Hepatocyte (in vitro differentiated cells): ENCODE measurements at places on chromosomes 2 and 18.

DNA sequence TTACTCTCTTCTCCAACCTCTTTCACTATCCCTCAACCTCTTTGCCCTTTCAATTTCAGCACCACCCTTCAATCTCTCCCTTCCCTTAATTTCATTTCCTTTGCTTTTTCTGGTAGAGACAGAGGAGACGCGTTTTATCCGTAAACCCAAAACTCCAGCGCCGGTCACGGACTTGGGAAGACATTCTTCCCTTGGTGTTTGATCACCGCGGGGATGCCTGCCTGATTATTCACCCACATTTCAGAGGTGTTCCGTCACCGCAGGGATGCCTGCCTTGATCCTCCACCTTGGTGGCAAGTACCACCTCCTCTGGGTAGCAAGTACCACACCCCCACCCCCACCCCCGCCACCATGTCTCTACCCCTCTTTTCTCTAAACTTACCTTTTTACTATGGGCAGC, 669.4 kb upstream of the PKDCC start:
- DNase-seq: no peak

- peak; percentile 18 for DNase-seq
These were observed 56.1 kb downstream of the FARP2 start for GRCh38 chr2:241412144-241412543.

- no peak for DNase-seq
These were observed 50.6 kb upstream of the GPC1 start for GRCh38 chr2:240384711-240385450.

- no peak for DNase-seq
These were observed 723 bp upstream of the SLC30A3 start for GRCh38 chr2:27263287-27264252.

DNA sequence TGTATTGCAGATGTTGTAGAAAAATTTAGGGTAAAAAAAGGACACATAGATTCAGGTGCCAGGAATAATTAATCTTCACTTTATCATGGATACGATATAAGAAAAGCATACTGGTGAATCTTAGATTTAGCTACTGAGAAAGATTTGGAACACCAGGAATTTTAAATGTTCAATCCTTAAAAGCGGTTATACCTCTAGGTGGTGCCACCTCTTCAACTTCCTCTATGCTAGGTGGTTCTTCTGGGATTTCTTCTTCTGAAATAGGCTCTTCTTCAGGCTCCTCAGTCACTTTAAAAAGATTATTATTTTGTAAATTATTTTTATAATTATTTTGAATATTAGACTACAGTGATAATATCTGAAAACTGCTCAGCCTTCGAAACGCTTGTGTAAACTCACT, 133.1 kb downstream of the TTN start:
- DNase-seq: no peak

DNA sequence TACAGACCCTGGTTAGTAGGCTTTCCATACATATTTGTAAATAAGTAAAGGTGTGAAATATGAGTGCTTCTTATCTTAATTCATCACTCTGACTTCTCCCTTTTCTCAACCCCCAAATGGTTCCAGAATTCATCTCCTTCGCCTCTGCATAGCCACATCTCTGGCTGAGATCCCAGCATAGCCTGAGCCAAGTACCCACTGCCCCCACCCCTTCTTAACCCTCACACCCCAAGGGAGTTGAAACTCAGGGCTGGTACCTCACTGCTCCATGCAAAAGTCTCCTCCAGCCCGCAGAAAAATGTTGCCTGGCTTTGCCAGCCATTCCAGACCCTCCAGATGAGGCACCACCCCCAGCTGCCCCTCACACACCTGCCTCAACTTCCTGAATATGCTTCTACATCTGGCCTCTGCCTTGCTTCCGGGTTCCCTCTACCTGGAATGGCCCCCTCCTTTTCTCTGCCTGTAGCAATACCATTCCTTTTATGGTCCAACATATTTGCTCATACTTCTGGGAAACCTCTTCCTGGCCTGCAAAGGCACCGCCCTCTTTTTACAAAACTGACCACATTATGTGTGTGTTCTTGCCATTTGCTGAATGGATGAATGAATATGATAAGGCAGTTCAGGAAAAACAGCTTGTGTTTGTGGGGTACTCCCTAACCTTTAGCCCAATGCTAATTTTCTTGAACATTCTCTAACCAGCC, 112.8 kb downstream of the CELF4 start:
- peak; percentile 71 for DNase-seq

DNA sequence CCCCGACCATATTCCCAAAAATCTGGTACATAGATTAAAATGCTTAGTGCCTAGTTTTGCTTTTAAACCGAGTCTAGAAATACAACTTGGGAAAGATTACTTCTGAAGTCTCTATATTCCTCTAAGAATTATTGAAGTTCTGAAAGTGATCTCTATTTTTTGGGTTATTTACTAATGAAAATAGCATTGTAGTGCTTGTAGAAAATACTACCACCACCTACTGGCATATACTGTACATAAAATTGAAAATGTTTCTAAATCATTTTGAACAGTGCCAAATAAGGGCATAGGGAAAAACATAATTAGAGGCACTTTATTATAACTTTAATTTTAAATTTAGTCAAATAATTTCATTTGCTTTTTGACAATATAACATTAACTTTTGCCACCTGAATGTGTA, 1399.6 kb upstream of the ZEB2 start:
- no peak for DNase-seq

GRCh38 chr2:241816431-241817121, 7.6 kb downstream of the NEU4 start:
- no peak for DNase-seq

GRCh38 chr2:12456293-12457106, 260.2 kb upstream of the TRIB2 start:
- peak; percentile 89 for DNase-seq

GRCh38 chr2:70418514-70418913, 116.6 kb upstream of the FAM136A start:
- DNase-seq: no peak

GRCh38 chr18:35283923-35284794, 5.9 kb downstream of the ZSCAN30 start:
- no peak for DNase-seq

GRCh38 chr2:216860426-216861137, 718 bp upstream of the TNP1 start:
- no peak for DNase-seq

DNA sequence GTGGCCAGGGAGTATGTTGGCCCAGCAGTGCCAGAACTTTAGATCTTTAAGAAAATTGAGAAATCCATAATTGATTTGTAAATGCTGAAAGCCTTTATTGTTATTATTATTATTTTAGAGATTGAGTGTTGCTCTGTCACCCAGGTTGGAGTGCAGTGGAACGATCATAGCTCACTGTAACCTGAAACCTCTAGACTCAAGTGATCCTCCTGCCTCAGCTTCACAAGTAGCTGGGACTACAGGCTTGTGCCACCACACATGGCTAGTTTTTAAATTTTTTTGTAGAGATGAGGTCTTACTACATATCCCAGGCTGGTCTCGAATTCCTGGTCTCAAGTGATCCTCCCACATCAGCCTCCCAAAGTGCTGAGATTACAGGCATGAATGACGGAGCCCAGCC, 143.2 kb upstream of the CCDC68 start:
- no peak for DNase-seq

DNA sequence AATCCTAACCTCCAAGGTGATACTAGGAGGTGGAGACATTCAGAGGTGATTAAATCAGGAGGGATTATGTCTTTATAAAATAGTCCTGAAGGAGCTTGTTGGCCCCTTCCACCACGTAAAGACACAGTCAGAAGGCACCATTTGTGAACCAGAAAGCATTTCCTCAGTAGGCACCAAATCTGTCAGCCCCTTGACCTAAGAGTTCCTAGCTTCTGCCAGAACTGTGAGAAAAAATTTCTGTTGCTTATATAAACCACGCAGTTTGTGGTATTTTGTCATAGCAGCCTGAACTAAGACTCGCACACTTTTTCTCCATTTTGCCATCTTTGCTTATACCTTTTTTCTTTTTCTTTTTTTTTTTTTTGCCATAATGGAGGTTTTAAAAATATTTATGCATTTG, 18.6 kb upstream of the NARS1 start:
- DNase-seq: no peak

DNA sequence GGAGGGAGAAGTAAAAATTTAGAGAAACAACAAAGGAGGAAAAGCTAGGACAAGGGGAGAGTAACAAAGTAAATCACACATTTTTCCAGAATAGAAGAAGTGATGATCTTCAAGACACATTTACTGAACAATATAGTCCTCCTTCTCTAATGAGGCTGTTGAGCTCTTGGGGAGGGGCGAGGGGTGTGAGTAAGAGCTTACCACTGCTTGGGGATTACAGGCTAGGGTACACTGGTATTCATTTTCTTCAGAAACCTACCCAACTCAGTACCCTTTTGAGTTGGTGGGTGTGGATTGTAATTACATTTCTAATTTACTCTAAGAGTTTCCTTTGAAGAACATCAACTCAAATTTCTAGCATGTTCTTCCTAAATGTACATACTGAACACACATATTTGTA, 157.7 kb upstream of the ZFP36L2 start:
- DNase-seq: no peak

GRCh38 chr2:47777277-47777937, 5.5 kb upstream of the MSH6 start:
- peak; percentile 24 for DNase-seq

- peak; percentile 41 for DNase-seq
These were observed 30.5 kb downstream of the B3GNT7 start for GRCh38 chr2:231425811-231426703.

- DNase-seq: no peak
These were observed 282.7 kb downstream of the MBD2 start for GRCh38 chr18:53941601-53942338.

DNA sequence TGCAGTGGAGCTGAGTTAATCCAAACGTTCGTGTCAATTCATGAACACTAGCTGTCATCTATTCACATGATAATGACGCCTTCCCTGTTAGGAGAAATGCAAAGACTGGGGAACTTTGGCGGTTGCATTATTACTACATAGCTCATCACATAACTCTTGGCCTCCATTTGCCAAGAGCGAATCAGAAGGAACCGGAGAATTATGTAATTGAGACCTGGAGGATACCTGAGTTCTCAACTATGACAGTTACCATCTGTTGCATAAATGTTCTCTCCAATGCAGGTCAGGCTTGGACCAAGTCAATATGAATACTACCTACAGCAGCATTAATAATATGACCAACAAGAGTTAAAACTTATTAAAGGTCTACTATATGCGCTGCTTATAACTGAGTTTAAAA, 274.5 kb downstream of the CLIP4 start:
- DNase-seq: no peak

GRCh38 chr2:10331027-10331701, 28.5 kb downstream of the HPCAL1 start:
- peak; percentile 51 for DNase-seq

DNA sequence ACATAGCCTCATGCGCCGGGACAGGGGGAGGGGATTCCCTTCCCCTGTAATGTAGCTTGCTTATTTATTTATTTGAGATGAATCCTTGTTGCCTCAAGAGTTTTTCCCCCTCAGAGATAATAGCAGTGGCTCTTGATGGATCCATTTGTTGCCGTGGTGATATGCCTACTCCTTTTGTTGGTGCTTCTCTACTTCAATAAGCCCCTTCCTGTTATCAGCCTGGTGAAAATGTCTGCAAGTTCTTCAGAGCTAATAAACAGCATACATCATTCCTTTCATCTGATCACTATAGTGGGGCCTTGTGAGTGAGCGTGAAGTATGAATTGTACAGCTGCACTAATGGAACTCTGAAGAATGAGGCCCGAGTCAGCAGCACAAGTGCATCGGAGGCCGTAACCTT, 19.4 kb downstream of the FZD5 start:
- no peak for DNase-seq

GRCh38 chr18:4653418-4653817, 198.3 kb upstream of the DLGAP1 start:
- DNase-seq: no peak

DNA sequence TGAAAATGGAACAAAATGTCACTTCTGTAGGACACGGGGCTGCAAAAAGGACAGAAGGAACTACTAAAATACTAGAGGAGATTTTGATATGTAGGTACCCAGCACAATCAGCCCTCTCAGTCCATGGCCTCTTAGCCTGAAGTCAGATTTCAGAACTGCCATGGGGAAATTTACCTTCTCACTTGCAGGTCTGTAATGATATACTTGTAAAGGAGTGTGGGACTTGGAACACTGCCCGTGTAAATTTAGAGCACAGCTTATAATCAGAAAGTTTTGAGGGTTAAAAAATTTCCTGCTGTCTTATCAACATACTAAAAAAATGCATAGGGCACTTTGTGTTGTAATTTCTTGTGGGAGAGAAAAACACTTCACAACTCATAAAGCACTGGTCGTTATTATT, 60.6 kb downstream of the ZEB2 start:
- no peak for DNase-seq

DNA sequence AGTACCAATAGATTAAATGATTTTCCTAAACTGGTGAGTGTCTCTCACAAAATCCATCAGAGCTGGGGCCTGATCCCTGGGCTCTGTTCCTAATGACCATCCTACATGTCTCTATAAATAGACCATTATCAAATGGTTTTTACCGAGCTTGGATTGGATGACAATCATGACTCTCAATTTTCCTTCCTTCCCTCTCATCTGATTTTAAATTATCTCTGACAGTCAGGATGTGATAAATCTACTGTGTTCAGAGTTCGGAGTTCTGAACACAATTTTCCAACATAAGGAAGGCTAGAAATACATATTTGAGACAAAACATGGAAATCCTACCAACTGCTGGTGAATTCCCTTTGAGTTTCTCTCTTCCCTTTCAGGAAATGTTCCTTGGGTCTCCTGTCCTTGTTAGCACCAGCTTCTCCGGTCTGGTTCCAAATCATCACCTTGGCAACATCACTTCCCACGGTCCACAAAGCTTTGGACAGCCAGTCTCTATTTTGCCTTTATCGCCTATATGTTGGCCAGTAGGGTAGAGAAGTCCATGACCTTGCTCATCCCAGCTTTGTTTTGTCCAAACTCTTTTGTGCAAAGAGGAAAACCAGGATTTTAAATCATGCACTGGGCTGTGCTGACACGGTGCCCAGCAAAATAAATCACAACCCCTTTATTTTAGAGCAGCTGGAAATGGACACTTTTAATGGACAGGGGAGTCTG, 139.6 kb upstream of the ITGA6 start:
- DNase-seq: no peak

DNA sequence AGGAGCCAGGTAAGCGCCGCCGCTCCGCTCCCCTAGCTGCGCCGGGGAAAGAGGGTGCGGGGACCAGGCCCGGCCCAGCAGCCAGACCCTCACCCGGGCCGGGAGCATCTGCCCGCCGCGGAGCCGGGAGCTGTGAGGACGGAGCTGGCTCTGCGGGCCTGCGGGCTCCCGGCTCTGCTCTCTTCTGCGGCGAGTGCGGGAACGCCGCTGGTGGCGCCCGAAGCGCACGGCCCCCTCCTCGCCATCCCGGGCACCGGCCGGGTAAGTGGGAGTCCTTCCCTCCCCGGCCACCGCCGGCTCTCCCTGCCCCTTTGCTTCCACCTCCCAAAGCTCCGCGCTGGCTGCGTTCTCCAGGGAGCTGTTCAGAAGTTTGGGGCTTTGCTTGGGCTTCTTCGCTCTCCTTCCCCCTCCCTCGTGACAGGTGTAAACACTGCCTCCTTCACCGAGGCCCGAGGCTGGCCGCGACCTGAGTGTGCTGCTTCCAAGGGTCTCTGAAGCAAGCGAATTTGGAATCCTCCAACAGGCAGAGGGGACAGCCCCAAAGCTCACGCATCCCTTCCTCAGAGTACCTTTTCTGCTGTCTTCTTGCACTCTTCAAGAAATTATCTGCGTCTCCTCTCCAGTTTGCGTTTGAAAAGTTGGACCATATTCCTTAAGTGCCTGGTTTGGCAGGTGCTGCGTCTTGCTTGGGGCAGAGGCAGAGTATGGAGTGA, 632 bp downstream of the AFTPH start:
- peak; percentile 60 for DNase-seq

GRCh38 chr2:8224347-8225190, 457.3 kb upstream of the ID2 start:
- no peak for DNase-seq

- no peak for DNase-seq
These were observed 5.3 kb upstream of the DYNAP start for GRCh38 chr18:54585743-54586142.
